ENCODE measurements at places on chromosomes 7 and 10. TPM values are rescaled to one million over a fixed set of nuclear protein-coding genes. Genes with fewer than 3 reads are reported as not detected.

- DNase-seq, result no peak
Measured at GRCh38 chr10:83886871-83887270, 252.4 kb upstream of the GHITM start.

- DNase-seq, result peak; percentile 88
Measured at GRCh38 chr7:131895541-131896164, 339.2 kb upstream of the PODXL start.

Gene PRSS37
- polyA plus RNA-seq, result not detected

Gene NUPR2
- polyA plus RNA-seq, result not detected

DNA sequence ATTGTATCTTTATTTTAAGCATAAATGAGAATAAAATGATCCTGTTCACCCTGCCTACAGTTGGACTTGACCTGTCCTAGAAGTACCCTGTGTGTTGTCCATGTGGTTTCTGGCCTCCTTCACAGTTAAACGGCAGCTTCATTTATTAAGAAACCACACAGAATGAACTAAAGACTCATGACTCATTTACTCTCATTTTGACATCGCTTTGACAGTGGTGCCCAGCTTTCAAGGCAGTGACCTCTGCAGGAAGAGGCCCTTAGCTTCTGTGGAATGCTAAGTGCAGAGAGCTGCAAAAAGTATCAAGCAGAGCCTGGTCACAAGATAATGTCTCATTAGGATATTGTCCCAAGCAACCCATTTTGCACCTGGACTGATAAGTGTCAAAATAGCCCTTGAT, 93.4 kb downstream of the AVL9 start:
- peak; percentile 52 for DNase-seq

Gene C10orf105
- not detected for polyA plus RNA-seq

- no peak for DNase-seq
Measured at GRCh38 chr7:116232350-116232749, 22.0 kb downstream of the TES start.
